ENCODE measurements at places on chromosomes 1 and 21.
A peak's percentile ranks its signal among the peaks of the same experiment; 100 is the strongest.

- no peak for DNase-seq
Observed at GRCh38 chr21:39535646-39536437, 76.9 kb upstream of the B3GALT5 start.

GRCh38 chr1:15510611-15511405 lies 13.2 kb downstream of the CASP9 start:
- DNase-seq: no peak

- no peak for DNase-seq
Observed at GRCh38 chr21:46424039-46424591, 34.6 kb upstream of the DIP2A start.

- no peak for DNase-seq
Observed at GRCh38 chr1:244665771-244666217, 12.9 kb downstream of the DESI2 start.

GRCh38 chr1:30036229-30036547 lies 687.2 kb downstream of the MATN1 start:
- DNase-seq: no peak

DNA sequence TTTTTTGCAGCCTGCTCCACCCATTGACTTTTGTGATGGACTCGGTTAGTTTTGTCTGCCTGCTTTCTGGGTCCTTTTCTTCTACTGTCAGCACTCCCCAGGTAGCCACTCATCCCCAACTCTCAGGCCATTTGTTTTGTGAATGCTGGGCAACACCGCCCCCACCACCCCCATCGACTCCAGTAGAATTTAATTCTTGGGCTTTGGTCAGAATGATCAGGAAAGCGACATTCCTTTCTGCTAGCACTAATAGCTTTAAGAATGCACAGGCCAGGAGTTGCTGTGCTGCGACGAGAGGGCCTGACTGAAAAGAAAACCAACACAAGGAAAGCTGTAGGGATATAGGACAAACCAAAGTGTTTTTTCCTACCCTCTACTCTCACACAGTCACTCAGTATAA lies 144.4 kb downstream of the CDC7 start:
- DNase-seq: no peak

DNA sequence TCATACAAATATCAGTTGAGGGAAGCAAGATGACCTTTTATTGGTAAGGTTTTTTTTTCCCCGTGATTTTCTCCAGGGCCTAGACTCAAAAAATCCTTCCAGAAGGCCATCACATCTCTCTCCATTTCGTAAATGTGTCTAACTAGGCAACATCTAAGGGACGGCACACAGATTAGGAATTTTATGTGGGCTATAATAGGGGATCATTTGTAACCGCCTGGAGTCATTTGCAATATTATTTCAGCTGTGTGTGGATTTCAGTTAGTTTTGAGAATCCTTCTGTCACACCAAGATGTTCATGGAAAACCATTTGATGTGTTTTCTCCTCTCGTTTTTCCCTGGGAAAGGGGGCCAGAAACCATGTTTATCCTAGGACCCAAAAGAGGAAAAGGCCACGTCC lies 63.1 kb downstream of the ATP5PO start:
- DNase-seq: no peak

- DNase-seq: no peak
Observed at GRCh38 chr1:75742047-75742625, 17.6 kb downstream of the ACADM start.

DNA sequence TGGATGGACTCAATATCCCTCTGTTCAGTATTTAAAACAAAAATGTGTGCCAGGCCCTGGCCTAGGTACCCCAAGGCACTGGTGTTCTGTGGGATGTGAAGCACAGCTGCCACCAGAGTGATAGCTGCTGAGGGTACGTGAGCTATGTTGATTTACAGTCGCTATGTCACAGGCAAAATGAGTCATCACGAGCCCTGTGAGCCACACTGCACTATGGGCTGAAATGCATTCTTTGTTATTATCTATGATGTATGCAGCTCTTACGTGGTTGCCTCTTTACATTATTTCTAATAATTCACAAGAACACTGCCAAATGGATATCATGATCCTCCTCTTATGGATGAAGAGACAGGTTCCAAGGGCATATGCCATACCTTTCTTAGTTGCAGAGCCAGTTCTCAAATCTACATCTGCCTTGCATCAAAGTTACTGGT lies 2.1 kb downstream of the TEX38 start:
- no peak for DNase-seq

DNA sequence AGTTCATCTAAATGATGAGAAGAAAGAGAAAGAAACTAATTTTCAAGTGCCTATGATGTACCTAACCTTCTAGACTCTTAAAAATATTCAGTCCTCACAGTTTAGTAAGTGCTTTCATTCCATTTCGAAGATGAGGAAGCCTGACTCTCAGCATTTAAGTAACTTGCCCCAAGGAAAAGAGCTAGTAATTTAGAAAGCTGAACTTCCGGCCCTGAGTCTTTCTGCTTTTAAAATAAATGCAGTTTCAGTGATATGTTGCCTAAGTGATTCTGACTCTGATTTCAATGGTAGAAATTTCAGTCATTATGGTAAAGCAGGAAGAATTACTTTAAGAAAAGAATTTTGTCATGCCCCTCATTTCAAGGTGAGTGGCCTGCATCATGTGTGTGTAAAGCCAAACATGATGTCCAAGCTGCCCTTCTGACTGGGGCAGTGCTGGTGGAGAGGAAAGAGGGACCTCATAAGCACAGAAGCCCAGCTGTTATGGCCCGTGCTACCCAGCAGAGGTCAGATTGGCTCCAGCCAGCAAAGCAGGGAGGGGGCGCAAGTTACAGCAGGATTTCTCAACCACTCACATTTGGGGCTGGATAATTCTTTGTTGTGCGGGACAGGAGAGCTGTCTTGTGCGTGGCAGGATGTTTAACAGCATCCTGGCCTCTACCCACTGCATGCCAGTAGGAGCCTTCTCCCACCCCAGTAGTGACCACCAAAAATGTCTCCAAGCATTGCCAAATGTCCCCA lies 10.7 kb downstream of the ATP1A4 start:
- no peak for DNase-seq

DNA sequence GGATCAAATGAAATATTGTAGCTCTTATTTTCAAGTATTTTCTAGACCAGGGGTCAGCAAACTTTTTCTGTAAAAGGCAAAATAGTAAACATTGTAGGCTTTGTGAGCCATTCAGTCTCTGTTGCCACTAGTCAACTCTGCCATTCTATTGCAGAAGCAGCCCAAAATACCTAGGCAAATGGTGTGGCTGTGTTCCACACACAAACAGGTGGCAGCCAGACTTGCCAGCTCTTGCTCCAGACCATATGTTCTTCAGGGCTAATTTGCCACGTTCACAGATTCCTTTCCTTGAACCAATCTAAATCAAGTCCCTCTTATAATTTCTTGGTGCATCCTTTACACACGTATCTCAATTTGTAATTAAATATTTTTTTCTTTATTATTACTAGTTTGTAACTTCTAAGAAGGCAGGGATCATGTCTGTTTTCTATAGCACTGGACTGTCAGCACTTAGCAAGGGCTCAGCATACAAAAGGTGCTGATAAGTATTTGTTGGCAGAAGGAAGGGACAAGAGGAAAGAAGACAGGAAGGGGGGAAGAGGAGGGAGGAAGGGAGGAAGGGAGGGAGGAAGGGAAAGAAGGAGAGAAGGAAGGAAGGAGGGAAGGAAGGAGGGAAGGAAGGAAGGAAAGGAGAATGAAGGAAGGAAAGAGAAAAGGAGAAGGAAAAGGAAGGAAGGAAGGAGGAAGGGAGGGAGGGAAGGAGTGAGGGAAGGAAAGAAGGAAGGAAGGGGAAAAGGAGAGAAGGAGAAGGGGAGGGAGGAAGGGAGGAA lies 106.5 kb upstream of the EDEM3 start:
- no peak for DNase-seq

- no peak for DNase-seq
Observed at GRCh38 chr1:8283058-8283884, 34.6 kb upstream of the SLC45A1 start.

DNA sequence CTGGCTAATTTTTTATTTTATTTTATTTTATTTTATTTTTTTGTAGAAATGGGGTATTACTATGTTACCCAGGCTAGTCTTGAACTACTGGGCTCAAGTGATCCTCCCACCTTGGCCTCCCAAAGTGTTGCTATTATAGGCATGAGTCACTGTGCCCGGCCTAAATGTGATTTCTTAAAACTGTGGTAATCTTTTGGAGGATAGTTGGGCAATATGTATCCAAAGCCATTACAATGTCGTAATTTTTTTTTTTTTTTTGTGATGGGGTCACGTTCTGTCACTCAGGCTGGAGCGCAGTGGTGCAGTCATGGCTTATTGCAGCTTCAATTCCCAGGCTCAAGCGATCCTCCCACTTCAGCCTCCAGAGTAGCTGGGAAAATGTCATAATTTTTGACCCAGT lies 14.2 kb downstream of the ETV3L start:
- no peak for DNase-seq

DNA sequence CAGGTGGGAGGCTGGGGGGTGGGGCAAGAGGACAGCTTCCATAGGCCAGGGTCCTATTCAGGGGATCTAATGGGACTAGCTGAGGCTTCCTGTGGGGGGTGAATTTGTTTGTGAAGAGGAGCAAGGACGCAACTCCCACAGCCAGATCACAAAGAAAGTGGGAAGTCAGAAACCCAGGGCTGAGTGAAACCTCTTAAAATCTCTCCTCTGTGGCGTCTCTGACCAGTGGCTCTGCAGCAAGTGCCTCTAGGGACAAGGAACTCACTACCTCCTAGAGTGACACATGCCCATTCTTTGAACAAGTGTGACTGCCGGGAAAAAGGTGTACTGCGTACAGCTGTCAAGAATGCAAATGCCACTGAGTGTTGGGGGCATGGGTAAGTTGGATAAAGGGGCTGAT lies 187.9 kb downstream of the HIVEP3 start:
- no peak for DNase-seq

GRCh38 chr1:237834461-237834860 lies 56.3 kb downstream of the ZP4 start:
- no peak for DNase-seq

GRCh38 chr1:76343356-76343755 lies 268.8 kb downstream of the ST6GALNAC3 start:
- no peak for DNase-seq

GRCh38 chr1:37725851-37726613 lies 33.7 kb downstream of the CDCA8 start:
- no peak for DNase-seq

GRCh38 chr1:93565496-93566206 lies 116.0 kb downstream of the BCAR3 start:
- no peak for DNase-seq

DNA sequence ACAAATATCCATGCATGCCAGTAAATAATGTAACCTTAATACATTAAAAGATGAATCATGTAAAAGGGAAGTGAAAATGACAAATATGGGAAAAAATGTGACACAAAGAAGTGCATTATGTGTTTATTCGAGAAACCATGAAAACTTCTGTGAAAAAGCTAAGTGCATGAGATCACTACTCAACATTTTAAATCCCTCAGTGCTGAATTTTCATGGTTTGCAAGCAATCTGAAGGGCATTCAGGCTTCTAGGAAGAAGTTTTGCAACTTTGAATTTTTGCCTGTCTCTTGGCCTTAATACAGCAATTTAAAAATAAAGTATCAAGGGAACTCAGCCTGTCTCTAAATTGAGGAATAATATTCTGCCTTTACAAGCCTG lies 78.2 kb downstream of the MAP3K7CL start:
- DNase-seq: peak; percentile 82
